Peyer's patch (tissue), 4 donors: ENCODE measurements at places on chromosomes 5 and 9.

- DNase-seq = no peak
These were observed 194.5 kb downstream of the ARL15 start for GRCh38 chr5:54115735-54116403.

DNA sequence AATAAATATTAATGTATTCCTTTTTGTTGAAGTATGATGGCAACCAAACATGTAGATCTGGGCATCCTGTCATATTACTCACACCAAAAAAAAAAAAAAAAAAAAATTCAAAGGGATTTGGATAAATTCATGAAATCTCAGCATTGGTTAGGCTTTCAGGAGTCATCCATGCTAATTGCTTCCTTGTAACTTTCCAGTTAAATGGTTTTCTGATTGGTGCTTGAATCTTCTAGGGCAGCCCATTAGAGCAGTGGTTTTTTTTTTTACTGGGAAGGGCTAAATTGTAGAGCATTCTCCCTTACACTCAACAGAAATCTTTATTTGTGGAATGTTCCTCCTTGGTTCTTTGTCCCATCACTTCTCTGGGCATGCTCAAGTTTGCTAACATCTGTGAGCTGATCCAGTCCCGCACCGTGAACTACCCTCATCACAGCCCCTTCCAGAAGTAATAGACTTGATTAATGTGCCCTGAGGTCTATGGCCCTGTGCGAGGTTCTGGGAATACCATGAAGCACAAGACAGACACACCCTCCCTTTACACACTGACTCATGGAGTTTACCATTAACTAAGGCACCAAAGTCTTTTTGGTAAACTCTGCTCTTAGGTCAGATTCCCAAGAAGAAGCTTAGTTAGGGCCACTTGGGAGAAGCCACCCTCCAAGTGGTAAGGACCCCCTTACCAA is 56.0 kb downstream of the RGS3 start:
- no peak for DNase-seq

GRCh38 chr5:10635867-10636350 is 72.0 kb downstream of the ANKRD33B start:
- DNase-seq = no peak

DNA sequence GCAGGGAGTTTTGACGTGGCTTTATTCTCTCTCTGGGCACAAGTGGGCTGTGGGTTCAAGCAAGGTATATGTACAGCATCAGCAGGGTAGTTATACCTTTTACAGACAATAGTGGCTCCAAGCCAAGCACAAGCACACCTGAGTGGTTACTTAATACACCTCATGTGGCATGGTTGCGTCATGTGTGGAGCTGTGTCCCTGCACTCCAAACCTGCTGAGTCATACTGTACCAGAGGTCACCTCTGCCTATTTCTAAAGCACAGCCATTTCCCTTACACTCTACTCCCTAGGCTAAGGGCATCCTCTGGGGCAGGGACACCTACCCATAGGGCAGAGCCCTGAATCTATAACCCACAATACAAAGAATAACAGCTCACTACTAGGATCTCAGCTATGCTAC is 147.3 kb downstream of the OSTF1 start:
- DNase-seq = no peak
